ENCODE measurements at places on chromosomes 4 and X.

DNA sequence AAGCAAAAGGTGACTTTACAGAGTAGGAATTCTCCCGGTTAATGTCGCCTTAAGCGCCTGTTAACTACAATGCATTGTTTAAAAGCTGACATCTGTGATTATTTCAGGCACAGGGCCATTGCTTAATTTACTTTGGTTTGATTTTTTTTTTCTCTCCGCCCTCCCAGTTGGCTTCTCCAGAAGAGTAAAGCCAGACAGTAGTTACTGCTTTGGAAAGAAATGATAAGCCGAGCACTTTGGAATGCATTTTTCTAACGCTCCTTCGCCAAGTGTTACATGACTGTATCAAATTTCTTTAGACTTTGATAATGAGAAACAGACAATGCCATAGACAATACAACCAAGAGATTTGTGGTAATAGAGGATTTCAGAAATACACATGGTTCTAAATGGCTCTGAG, 383.0 kb upstream of the TENM3 start:
- DNase-seq = no peak

- DNase-seq = no peak
Observed at GRCh38 chrX:20664774-20665173, 398.1 kb upstream of the RPS6KA3 start.

DNA sequence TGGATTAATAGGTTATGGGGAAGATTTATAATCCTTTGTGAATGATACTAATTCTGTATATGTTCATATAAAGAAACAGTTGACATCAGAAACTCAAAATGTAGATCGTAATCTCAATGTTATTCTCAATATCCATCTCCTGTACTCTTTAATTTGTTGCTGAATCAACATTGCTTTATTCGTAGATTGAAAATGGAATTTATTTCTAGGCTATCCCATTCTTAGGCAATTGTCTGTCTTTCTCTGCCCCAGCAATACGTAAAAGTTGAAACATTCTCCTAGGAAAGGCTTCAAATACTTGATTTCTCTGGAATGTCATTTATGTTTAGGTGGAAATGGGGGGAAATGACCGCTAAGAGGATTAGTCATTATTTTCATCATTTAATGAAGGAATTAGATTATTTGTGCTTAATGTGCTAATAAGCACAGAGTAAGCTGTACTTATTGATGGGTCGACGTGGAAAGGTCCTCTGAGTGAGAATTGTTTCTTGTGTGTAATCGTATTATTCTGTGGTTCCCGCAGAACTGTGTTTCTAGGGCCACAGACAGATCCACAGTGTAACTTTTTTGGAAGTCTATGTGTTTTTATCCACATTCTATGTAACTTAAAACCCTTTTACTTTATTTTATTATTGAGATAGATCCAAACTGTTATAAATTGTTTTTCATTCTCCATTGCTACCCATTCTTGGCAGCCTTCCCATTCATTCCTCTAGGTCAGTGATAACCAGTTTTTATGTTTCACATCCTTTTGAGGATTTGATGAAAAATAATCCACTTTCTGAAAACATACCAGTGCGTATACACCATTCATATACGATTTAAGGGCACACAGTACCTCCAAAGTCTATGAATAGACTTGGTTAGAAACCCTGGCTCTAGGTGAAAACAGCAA, 262.9 kb downstream of the ARHGAP10 start:
- DNase-seq = no peak

DNA sequence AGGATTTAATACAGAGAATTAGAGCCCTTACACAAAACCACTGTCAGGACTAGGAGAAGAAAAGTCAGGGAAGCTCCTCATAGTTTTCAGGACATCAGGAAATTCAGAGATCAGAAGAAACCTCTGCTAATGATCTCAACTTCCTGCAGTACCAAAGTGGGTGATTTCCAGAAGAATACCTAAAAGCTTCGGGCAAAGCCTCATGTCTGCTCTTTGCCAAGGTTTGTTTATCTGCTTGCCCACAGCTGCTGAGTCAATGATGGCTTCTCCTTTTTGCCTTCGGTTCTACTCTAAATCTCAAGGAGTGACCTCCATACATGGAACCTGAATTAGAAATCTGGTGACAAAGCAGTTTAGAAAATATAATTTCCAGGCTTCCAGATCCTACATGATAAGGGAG, 68.4 kb downstream of the USP38 start:
- no peak for DNase-seq

DNA sequence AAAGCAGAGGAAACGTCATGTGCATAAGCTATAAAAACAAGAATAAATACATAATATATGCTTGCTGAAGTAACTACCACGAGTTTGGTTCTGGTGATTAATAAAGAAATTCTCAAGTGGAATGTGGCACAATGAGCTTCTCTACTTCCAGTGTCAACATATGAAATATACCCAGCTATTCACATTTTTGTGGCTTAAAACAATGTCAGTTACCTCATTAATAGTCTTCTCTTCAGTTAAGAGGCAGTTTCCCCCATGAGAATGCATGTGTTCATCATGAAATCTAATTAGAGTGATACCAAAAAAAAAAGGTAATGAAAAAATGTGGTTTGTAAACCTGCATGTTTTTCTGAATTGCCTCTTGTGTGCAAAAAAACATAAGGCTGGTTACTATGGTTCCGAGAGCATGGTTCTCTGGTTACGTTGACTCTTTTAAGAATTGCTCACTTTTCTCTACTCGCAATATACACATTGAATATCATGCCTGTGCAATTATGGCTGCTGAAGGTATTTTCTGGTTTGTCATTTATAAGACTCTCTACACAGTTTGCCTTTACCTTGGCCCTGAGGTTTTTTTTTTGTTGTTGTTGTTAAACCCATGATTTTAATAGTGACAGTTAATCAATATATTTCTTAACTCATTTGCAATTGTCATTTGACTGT, 108.2 kb downstream of the PCDH7 start:
- no peak for DNase-seq

DNA sequence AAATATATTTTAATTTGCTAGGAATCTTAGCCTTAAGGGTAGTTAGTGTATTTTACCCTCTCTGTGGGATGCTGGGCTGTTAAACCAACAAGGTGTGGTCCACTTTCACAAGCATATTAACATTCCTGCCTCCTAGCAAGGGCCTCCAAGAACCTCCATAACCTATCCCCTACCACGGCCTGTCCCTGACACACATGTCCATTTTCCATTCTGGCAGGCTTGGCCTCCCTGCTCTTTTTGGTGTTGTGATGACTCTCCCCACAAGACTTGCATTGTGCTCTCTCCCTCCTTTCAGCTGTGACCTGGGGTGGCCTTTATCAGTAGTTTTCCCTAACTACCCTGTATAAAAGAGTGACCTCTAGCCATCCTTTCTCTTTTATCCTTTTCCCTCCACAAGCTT, 120.2 kb downstream of the KLHL8 start:
- no peak for DNase-seq

DNA sequence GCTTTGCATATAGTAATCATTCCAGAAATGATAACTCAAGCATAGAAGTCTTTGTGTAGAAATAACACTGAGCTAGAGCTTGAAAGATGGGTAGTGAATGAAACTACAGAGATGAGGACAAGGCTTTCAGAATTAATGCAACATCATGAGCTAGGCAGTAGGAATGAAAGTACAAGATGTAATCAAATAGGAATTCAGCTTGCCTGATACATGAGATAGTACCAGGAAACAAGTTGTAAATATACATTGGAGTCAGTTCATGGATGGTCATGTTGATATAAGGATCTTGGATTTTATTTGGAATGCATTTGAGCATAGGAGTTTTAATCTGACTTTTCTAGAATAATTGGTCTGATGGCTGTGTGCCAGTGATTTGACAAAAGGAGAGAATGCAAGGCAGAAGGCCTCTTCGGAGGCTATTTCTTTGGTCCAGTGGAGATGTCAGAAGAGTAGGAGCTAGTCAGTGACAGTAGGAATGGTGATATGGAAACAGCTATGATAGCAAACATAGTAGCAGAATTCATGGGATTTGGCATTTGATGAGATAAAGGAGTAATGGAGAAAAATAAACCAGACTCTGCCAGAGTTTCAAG, 206.4 kb upstream of the PACRGL start:
- no peak for DNase-seq

DNA sequence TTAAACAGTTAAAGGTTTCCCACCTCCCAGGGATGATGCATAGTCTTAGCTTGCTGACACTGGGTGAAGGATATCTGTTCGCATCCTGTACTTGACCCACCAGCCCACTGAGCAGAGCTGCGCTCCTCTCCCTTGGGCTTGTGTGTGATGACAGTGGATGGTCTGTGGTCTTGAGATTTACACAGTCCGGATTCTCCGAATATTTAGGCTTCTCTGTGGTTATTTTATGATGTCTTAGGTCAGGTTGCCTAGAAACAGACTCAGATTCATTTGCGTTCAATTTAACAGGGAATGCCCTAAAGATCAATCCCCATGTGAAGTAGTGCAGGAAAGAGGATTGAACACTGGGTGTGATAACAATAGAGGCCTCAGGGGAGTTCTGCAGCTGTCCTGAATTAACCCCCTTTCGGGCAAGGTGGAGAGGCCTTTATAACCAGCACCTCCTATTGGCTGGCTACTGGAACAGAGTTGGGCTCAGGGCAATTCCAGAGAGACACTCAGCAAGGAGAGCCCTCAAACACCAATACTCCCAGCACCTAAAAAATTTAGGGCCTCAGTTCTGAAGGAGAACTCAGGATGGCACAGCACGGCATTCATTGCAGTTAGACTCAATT, 653.2 kb upstream of the GALNT7 start:
- DNase-seq = no peak

- DNase-seq = no peak
Observed at GRCh38 chrX:107561468-107562215, 66.7 kb upstream of the PRPS1 start.
